ENCODE measurements at places on chromosomes 2 and 18. TPM values are rescaled to one million over a fixed set of nuclear protein-coding genes. Genes with fewer than 3 reads are reported as not detected.

- DNase-seq, result peak; percentile 18
These were observed 5.1 kb downstream of the NEUROD1 start for GRCh38 chr2:181675254-181675653.

GRCh38 chr2:24675338-24675737, 117.9 kb downstream of the PTRHD1 start:
- no peak for DNase-seq

GRCh38 chr2:109126501-109126860, 2.5 kb upstream of the SH3RF3 start:
- DNase-seq, result peak; percentile 86

GRCh38 chr18:49944663-49945062, 131.3 kb upstream of the ACAA2 start:
- peak; percentile 3 for DNase-seq

Gene PSMG2
- total RNA-seq, result 136 TPM

Gene ZNF521
- total RNA-seq, result 20.4 TPM

Gene LINC00305
- not detected for total RNA-seq
